ENCODE measurements at places on chromosomes 1 and 21.

DNA sequence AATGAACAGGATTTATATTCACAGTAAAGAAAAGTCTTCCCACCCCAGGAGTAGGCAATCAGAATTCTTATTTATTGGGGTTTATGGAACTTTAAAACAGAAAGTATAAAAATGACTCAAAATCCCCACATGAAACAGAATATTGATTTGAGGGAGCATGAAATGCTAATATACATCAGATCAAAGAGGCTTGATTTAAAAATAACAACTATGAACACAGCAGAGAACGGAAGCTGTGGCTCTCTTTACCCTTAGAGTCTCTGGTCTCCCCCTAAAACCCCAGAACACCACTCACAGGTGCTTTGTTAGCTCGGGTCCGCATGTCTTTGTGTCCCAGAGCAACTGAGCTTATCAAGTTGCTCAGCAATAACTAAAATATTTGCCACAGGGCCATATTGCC is 31.2 kb upstream of the FASLG start:
- no peak for DNase-seq

GRCh38 chr21:39132248-39132647 is 51.0 kb downstream of the PSMG1 start:
- no peak for DNase-seq

- DNase-seq = no peak
These were observed 1378.1 kb upstream of the PRMT6 start for GRCh38 chr1:105678334-105678733.

DNA sequence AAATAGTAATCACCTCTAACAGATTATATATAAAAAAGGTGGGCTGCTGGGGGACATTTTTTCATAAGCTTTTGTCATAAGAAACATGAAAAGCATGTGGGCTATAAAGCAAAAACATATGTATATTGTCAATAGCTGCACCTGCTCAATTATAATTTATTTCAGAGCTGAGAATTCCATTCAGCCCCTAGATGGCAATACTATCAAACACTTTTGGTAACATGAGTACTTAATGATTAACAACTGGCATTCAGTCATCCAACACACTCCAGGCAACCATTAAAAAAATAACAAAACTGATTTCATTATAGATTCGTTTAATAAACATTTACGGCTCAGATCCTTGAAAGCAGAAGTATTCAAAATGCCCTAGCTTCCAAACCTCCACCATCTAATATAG is 115.1 kb downstream of the KCTD3 start:
- no peak for DNase-seq

GRCh38 chr1:22141554-22142314 is 1.2 kb downstream of the WNT4 start:
- no peak for DNase-seq

DNA sequence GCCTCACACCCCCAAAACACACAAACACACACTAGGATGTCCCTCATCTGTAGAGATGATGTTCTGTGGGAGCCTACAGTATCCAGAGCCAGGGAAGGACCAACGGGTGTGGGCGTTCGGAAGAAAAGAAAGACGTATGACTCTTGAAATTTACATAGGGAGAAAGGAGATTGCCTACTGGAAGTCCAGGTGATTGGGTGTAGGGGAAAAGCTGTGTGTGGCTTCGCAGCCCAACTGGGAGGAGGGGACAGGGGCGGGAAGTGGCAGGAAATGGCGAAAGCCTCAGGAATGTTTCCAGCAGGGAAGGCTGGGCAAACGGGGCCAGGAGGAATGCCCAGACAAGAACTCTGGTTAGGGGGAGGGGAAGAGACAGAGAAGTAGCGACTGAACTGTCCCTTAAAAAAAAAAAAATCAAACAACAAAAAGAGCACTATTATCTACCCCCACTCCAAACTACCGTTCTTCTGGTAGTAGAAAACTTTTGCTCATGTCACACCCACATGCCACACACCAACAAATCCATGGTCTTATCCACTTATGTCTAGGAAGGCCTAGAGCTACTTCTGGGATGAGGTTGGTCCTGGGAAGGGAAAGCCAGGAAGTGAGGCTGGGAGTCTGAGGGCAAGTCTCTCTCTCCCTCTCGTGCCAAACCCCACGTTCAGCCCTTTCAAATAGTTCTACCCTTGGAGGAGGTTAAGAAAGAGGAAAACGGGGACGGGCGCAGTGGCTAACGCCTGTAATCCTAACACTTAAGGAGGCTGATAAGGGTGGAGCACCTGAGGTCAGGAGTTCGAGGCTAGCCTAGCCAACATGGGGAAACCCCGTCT is 1.8 kb upstream of the CKS1B start:
- no peak for DNase-seq

DNA sequence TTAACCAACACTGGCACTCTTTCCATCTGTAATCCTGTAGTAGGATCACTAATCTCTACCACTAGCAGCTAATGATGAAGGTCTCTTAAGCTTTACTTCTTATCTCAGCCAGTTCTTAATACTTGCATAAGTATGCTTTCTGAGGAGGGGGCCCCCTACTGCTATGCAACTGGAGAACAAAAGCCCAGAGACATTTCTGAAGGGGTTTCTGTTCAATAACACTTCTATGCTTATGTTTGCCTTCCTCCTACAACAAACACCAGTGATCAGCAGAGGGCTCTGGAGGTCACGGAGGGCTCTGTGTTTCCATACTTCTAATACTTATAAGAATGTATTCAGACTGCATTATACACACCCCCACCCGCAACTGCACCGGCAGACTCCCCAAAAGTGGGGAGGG is 215.8 kb downstream of the BARHL2 start:
- no peak for DNase-seq
